ENCODE measurements at places on chromosomes 6 and 20. TPM values are rescaled to one million over a fixed set of nuclear protein-coding genes. Genes with fewer than 3 reads are reported as not detected.
A peak's percentile ranks its signal among the peaks of the same experiment; 100 is the strongest.

- no peak for DNase-seq
Observed at GRCh38 chr6:106180208-106180607, 94.1 kb downstream of the PRDM1 start.

- no peak for DNase-seq
Observed at GRCh38 chr20:45053430-45054351, 47.2 kb downstream of the KCNS1 start.

Gene MMP24
- 0.10 TPM for total RNA-seq

- peak; percentile 10 for DNase-seq
Observed at GRCh38 chr6:160349020-160349441, 853 bp downstream of the SLC22A3 start.

DNA sequence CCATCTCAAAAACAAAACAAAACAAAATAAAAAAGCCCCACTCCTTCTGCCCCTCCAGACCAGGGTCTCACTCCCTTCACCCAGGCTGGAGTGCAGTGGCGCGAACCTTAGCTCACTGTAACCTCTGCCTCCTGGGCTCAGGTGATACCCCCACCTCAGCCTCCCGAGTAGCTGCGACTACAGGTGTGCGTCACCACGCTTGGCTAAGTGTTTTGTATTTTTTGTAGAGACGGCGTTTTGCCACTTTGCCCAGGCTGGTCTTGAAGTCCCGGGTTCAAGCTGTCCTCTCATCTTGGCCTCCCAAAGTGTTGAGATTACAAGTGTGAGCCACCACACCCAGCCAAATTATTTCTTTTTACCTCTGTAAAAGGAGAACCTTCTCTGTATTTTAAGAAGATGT, 110.1 kb downstream of the NCOA3 start:
- no peak for DNase-seq

Gene LYRM4
- 8.3 TPM for total RNA-seq

DNA sequence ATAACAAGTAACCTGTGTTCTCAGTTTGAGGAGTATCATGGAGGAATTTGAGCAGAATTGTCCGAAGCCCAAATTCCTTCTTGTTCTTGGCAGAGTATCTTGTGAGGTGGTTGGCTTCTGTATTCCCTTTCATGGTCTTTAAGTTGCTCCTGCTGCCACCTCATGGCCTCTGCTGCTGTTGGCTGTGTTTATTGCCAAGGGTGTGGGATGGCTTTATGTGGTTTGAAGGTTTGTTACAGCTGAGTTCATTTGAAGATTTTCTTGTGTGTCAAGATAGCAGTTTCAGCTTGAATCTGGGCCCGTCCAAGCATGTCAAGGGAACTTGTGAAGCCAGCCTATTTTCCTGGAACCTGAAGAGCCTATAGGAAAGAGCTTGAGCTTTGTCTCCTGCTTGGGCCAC, 20.2 kb upstream of the TTK start:
- DNase-seq = peak; percentile 38

Data from tongue (tissue), 3 donors.